ENCODE measurements at places on chromosomes 16 and 17.

DNA sequence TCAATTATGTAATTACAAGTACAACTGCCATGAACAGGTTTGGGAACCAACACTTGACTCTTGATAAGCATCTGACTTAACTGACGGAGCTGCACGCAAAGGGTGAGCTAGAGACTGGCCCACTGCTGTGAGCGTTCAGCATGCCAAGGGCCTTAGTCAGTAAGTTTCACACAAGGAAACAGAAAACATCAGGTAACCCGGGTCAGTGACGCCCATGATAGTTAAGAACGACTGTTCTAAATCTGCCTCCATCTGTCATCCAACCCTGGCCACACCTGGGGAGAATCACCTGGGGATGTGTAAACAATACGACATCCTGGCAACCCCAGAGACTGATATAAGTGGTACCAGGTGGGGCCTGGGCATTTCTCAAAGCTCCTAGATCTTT, 12.3 kb downstream of the SMIM5 start:
- DNase-seq = no peak

DNA sequence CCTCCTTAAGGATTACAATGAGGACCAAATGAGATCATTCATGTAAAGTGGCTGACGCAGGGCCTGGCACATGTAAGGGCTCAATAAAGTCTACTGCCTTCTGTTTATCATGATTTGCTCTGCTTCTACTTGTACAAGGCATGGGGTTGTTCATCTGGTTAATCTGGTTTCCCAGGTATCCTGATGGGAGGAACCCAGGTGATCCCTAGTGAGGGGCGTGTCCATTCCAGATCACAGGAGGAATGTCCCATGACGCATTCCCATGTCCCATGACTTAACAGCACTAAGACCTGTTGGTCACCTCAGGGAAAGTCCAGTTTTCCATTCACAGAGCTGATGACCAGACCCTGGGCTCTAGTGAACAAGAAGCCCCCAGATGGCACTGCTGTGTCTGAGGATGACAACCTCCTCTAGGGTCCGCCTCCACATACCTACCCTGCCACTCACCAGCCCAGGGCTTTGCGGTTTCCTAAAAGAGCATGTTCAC, 11.5 kb upstream of the TPPP3 start:
- DNase-seq = no peak

DNA sequence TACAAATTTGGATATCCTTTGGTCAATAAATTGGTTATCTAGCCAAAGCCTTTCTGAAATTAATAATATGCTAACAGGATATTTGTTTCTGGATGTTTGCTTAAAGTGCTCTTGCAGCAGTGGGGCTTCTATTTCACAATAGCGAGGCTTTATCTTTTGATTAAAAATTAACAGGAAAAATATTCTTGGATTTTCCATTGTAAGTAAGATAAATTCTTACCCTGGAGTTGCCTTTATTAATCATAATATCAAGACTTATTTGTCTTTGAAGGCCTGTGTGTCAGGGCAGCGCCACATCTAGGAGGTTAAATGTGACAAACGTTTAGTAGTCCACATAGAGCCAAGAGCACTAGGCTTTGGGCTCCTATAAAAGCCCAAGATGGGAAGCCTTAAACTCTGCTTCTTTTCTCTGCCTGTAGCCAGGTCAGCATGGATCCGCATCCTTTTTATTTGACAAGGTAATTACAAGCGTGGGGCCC, 5.3 kb downstream of the TMEM97 start:
- DNase-seq = no peak

DNA sequence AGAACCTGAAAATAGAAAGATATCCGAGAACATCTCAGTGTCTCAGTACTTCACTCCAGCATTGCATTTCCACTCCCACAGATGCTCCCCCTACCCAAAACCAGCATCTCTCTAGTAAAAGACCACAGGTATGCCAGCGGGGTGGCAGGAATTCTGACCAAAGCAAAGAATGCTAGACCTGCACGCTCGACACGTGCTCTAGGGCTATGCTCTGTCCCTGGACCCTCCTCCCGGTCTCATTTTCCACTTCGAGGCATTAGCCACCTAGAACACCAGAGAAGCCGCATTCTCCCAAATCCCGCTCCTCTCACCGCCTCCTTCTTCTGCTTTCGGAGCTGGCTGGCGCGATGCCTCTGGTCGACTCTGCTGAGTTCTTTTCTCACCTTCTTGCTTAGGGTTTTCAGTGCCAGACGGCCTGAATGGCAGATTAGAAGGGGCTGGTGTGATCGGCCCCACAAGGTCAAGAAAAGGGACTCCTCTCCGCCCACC, 487 bp downstream of the TSR1 start:
- DNase-seq = no peak

GRCh38 chr17:42153919-42154742, 658 bp downstream of the RAB5C start:
- DNase-seq = no peak

DNA sequence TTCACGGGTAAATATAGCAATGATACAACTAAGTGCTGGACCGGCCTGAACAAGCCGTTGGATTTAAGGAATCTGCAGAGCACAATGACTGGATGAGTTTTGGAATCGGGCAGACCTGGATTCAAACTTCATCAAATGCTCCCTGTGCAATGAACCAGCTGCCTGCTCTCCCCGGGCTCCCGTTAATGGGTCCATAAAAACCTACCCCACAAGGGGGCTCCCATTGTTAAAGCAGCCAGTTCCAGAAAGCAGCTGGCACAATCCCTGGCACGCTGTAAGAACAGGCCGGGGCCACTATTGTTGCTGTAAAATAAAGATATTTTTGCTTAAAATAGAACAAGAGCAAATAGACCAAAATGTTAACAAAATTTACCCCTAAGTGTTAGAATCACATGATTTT, 131.9 kb downstream of the C16orf95 start:
- no peak for DNase-seq

GRCh38 chr17:4247971-4248388, 15.8 kb downstream of the ANKFY1 start:
- DNase-seq = no peak

- no peak for DNase-seq
These were observed 53.6 kb downstream of the GPR139 start for GRCh38 chr16:20020083-20020482.

- peak; percentile 76 for DNase-seq
These were observed 1.1 kb upstream of the NXN start for GRCh38 chr17:980406-981291.

- no peak for DNase-seq
These were observed 39.2 kb upstream of the ABCC12 start for GRCh38 chr16:48194828-48195556.

GRCh38 chr16:16158741-16159374, 64.4 kb downstream of the ABCC6 start:
- DNase-seq = no peak

- no peak for DNase-seq
These were observed 1.1 kb downstream of the KRTAP9-9 start for GRCh38 chr17:41256291-41256685.

- DNase-seq = no peak
These were observed 237.8 kb downstream of the CEP112 start for GRCh38 chr17:65954148-65954449.

DNA sequence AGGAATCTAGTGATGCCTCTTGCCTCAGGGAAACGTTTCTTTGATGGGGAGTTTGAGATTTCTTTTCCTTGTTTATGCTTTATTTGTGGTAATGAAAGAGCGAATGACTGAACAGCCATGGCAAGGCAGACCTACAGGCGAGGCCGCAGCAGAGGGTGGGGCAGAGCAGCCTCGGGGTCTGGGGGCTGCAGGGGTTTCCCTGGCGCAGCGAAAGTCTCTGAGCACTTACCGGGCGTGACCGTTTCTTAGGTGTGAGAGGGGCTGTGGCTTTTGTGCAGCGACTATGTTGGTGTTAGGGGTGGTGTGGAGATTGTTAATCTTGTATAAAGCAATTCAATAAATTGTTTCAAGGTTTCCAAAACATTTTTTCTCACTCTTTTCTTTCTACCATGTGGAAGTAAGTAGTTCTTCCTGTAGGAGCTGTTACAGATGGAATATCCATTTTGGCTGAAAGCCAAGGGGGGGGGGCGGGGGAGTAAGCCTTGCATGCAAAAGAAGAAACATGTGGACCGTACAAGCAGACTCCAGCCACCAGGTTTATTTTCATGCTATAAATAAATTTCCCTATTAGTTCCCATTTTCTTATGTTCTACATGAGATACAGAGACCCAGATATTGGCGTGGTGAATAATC, 34.8 kb downstream of the UBN1 start:
- DNase-seq = no peak

GRCh38 chr17:73043686-73044581, 48.6 kb downstream of the SLC39A11 start:
- DNase-seq = no peak

DNA sequence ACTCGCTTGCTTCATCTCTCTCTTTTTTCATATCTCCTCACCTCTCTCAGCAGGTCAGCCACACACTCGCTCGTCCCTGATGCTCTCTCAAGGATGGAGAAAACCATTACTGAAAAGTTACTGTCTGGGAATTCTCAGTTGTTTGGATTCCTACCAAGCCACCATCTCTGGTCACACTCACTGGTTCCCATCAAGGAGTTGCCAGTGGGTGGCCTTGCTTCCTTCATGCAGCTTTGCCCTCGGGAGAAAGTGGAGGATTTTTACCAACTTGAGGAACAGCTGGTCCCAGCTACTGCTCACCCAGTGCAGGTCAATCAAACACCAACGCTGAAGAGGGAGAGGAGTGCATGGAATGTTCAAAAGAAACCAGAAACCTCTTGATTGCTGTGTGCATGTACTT, 25.3 kb downstream of the MEOX1 start:
- no peak for DNase-seq

- no peak for DNase-seq
These were observed 19.7 kb downstream of the IL34 start for GRCh38 chr16:70665806-70666735.

DNA sequence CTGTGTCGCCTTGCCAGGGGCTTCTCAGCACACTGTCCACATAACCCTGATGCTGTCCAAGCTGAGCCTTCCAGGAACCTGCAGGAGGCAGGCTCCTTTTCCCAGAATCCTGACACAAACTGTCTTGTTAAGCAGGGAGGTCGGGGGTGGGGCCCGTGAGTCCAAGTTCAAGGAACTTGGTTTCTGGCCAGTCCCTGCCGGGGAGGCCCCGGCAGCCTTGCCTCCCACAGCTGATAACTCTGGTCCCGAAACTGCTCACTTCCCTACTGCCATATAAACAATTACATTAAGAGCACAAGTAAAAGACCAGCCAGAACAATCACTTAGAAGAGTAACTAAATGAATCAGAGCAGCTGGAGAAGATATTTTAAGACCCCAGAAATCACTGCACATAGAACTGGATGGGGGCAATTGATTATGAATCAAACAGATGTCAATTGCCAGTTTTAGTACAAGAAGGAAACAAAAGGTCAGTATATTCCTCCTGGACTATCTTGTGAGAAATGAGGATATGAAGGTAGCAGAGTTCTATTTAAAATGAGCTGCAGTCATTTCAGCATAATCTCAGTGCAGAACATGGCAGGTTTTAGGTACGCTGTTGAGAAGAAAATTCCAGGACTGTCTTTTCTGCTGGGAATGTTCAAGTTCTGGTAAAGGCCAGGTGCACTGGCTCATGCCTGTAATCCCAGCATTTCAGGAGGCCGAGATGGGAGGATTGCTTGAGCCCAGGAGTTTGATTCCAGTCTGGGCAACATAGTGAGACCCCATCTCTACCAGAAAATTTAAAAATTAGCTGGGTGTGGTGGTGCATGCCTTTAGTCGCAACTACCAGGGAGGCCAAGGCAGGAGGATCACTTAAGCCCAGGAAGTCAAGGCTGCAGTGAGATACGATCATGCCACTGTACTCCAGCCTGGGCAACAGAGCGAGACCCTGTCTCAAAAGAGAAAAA, 169.8 kb downstream of the PITPNC1 start:
- DNase-seq = no peak

DNA sequence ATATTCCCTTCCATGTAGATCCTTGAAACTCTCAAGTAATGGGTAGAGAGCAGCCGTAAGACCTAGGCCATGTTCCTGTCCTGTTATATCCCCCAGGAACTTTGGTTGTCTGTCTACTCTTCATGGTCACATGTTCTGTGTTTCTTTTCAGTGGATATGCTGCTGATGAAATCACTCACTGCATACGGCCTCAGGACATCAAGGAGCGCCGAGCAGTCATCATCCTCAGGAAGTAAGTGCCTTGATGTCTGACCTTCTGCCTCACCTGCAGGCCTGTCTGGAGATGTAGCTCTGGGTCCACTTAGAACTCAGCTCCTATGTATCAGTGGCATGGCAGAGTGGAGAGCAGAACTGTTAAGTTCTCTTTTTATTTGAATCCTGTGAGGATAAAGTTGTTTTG, 11.2 kb downstream of the ALKBH5 start:
- no peak for DNase-seq

DNA sequence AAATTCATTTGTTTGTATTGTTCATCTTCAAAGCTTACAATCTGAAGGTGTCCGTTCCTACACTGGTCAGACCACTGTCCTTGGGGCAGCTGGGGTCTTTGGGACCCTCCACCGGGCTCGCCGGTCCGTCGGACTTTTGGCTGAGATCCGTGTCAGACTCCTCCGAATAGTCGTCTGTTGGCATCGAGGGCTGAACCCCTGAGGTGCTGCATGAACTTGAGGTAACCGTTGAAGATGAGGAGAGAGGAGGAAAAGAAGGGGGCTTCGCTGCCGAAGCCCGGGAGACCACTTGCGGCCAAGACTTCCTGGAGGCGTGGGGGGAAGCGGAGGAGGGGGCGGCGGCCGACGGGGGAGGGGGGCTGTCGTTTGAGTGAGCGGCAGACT, 260.8 kb downstream of the ZFHX3 start:
- no peak for DNase-seq

DNA sequence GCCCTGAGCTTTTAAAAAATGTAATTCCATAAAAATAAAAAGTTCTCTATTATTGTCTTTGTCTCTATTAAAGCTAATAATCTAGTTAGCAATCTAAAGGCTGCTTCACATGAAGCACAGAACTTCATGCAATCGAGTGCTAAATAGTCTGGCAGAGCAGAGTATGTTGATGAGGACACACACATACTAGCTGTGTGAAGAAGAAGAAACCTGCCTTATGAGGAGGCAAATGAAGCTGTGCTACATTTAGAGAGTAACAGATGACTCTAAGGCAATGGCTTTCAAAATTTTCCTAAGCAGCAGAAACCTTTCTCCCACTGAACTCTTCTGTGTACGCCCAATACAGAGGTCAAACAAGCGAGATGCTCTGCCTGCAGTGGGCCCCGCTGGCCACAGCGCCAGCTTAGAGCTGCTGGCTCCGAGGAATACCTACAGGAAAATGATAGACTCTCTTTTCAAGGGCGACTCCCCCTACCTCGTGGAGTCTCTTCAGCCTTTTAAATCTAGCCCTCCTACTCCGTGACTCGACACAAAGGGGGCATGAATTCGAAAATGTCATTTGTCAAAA, 39.2 kb downstream of the GNA13 start:
- no peak for DNase-seq

DNA sequence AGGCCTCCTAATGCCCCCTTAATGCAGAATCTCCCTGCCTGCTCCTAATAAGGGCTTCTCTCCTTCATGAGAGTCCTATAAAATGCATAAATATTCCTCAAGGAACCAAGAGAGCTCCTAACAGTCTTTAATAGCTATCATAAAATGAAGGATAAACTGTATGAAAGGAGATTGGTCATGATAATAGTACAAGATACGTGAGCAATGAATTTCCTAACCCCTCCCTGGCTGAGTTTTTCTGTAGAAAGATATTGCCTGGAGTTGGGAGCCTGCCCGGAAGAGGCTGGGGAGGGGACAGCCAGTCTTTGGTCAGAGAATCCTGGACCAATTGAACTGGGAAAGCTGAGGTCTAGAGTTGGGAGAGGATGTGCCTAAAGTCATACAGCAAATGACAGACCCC, 321.9 kb upstream of the CDH5 start:
- DNase-seq = no peak
